ENCODE measurements at places on chromosomes 1 and 21.
A peak's percentile ranks its signal among the peaks of the same experiment; 100 is the strongest.

- DNase-seq = no peak
These were observed 58.4 kb downstream of the PLXNA2 start for GRCh38 chr1:208185801-208186231.

- DNase-seq = no peak
These were observed 226.6 kb upstream of the ZRANB2 start for GRCh38 chr1:71307451-71307850.

DNA sequence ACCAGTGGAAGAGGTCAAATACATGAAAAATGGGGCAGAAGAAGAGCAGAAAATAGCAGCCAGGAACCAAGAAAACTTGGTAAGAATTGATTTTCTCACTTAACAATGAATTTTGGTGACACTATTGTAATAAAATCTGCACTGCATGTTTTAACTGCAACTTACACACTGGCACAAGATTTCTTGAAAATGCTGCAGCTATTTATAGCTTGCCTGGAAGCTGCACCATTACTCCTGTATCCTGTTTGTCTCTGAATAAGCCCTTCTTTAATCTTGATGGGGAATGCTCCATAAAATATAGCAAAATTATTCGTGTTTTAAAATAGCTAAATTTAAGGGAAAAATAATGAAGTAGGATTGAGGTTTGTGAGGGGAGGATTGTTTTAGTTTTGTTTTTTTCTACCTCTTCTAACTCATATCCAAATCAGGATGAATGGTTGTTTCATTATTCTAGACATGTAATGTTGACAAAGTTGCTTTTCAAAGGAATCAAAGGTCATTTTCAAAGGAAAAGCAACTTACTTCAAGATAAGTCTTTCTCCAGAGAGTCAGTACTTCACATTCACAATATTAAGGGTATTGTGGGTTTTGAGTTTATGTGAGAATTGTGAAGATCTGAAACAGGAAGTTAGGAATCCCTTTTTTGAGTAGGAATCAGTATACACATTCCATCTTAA lies 120.9 kb downstream of the C1orf21 start:
- DNase-seq = no peak

DNA sequence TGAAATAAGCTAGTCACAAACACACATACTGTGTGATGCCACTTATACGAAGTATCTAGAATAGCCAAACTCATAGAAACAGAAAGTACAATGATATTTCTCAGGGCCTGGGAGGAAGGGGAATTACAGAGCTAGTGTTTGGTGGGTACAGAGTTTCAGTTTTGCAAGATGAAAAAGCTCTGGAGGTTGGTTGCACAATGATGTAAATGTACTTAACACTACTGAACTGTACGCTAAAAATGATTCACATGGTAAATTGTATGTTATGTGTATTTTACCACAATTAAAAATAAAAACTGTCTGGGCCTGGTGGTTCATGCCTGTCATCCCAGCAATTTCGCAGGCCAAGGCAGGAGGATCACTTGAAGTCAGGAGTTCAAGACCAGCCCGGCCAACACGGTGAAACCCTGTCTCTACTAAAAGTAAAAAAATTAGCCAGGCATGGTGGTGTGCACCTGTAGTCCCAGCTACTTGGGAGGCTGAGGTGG lies 15.3 kb upstream of the FHAD1 start:
- no peak for DNase-seq

DNA sequence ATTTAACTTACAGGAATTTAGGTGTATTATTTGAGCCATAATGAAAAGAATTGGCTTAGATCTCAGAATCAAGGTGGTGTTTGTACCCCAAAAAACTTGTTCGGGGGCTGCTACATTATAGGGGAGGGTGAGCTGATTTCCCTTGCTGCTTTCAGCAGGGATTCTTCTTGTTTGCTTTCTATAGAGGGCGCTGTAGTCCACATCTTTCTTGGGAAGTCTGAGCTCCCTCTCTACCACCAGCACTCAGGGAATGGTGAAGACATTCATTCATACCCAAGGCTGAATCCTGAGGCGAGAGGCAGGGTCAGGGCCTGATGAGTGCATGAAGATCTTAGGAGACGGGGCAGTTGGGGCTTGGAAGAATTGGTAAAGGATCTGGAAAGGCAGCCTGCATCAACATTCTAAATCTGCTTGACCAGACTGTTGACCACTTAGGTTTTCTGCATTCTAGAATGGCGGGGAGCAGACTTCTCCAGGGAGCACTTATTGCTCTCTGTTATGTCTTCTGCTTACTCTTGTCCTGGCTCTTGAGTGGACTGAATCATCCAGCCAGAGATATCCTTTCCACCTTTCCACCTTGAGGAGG lies 18.9 kb downstream of the SPATA46 start:
- DNase-seq = no peak

DNA sequence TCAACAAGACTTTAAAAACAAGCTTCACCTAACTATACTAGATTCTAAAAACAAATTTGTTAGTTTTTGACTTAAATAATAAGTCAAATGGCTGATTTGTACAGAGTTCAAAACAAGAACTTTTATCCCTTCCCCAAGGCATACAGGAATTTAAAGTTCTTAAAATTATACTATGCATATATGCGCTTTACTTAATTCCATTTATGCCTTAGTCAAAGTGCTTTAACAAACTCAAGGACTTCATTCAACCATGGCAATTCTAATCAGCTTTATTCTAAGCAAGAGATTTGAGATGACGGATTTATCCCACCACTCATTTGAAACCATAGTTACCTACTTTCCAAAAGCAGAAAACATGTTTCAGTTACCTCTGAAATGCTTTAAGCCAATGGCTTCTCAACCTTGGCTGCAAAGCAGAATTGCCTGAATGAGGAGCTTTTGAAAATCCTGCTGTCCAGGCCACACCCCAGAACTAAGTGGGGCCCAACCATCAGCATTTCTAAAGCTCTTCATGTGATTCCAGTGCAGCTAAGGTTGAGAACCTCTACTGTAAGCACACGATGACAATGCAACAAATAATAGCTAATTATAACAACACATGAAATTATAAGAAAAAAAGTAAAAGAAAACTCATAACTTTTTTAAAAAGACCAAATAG lies 44.6 kb downstream of the TTLL7 start:
- no peak for DNase-seq

- DNase-seq = no peak
These were observed 1.7 kb downstream of the HHAT start for GRCh38 chr1:210330279-210330866.

DNA sequence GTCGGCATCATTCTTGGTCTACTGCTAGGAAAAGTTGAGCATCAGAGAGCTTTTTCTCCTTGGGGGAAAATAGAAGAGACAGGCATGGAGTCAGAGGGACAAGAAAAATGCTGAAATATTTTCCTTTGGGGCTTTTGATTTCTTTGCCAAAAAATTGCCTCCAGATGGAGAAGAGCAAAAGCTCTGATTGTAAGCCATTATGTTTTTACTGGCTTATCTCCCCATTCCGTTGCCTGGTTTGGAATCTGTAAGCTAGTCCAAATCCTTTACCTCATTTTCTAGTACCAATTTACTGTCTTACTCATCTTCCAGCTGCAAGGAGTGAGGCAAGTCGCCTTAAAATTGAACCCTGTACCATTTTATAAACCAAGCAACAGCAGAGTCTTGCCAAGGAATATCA lies 23.3 kb upstream of the NBL1 start:
- DNase-seq = no peak

DNA sequence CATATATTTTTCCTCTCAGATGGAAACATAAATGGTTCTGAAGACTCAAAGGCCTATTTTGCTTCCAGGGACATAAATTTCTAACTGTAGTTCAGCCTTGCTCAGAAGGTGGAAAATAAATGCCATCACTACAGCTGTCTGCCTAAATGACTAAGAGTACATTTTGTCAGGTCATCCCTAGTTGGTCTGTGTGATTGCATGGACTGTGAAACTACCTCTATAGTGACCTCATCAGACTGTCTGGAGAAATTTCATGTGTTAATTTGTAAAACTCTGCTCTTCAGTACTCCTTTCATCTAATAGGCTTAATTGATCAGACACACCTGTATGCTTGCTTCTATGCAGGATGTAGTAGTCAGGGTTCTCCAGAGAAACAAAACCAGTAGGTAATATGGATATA lies 886.9 kb downstream of the AMY1C start:
- DNase-seq = no peak

GRCh38 chr1:17168091-17168876 lies 36.6 kb upstream of the PADI1 start:
- no peak for DNase-seq

- no peak for DNase-seq
These were observed 136.9 kb downstream of the CDC7 start for GRCh38 chr1:91637539-91637994.

- DNase-seq = no peak
These were observed 16.9 kb upstream of the PLA2G4A start for GRCh38 chr1:186811892-186812291.

GRCh38 chr1:230308039-230308438 lies 118.1 kb downstream of the PGBD5 start:
- DNase-seq = no peak

DNA sequence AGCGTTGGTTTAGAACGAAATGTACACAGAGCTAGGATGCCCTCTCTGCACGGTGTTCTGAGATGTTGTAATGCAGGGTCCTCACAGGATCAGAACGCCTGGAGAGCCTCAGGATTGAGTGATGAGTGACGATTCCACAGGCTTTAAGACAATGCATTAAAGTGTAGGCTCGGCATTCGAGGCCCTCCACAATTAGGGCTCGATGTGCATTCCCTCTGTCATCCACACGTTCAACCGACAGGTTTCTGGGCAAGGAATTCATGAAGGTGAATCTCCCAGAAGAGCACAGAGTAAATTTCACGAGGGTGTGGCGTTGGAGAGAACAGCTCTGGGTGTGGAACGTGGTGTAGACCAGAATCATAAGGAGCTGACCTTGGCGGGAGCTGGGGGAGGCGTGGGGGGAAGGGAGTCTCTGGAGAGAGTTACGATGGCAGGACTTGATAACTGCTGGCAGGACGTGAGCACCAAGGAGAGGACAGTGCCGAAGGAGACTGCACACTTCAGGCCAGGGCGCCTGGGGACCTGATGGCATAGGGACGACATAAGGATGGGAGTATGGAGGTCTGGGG lies 51.0 kb upstream of the EFHD2 start:
- DNase-seq = no peak

GRCh38 chr1:169999331-169999741 lies 75.2 kb downstream of the KIFAP3 start:
- DNase-seq = no peak

- no peak for DNase-seq
These were observed 39.4 kb downstream of the LTN1 start for GRCh38 chr21:28953247-28953646.

- DNase-seq = no peak
These were observed 380.1 kb upstream of the CHRM3 start for GRCh38 chr1:239006276-239006675.

GRCh38 chr1:45112661-45113060 lies 93.7 kb downstream of the ZSWIM5 start:
- DNase-seq = no peak

GRCh38 chr1:55337801-55338447 lies 122.8 kb upstream of the USP24 start:
- DNase-seq = no peak

- DNase-seq = no peak
These were observed 72.6 kb downstream of the DDR2 start for GRCh38 chr1:162704673-162705424.

GRCh38 chr1:55181666-55182065 lies 33.5 kb downstream of the USP24 start:
- no peak for DNase-seq

DNA sequence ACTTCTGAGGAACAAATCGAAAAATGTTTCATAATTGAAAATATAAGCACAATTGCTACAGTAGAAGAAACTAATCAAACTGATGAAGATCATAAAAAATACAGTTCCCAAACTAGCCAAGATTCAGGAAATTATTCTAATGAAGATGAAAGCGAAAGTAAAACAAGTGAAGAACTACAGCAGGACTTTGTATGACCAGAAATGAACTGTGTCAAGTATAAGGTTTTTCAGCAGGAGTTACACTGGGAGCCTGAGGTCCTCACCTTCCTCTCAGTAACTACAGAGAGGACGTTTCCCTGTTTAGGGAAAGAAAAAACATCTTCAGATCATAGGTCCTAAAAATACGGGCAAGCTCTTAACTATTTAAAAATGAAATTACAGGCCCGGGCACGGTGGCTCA lies 30.6 kb downstream of the IFNAR1 start:
- no peak for DNase-seq

GRCh38 chr1:98662356-98662670 lies 792 bp downstream of the SNX7 start:
- DNase-seq = no peak

DNA sequence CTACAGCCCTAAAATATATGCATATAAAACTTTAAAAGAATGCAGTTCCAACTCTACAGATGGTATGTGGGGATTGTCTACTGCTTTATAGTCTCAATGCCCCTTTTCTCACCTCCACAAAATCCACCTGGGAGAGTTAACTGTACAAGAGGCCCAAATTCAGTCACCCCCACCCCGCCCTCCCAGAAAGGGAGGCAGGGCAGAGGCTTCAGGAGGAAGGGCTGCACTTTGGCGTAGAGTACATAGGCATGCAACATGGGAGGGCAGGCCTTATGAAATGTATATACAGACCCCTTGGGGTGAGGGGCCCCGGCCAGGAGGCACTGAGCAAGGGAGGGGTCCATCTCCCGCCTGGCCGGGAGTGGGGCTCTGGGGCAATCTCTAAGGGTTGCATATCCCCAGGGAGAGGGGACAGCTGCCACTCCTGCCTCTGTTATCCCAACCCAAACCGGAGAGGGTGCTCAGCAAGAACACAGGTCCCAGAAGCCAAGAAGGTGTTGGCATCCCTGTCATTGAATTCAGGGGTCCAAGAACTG lies 1.3 kb upstream of the PYGO2 start:
- no peak for DNase-seq

DNA sequence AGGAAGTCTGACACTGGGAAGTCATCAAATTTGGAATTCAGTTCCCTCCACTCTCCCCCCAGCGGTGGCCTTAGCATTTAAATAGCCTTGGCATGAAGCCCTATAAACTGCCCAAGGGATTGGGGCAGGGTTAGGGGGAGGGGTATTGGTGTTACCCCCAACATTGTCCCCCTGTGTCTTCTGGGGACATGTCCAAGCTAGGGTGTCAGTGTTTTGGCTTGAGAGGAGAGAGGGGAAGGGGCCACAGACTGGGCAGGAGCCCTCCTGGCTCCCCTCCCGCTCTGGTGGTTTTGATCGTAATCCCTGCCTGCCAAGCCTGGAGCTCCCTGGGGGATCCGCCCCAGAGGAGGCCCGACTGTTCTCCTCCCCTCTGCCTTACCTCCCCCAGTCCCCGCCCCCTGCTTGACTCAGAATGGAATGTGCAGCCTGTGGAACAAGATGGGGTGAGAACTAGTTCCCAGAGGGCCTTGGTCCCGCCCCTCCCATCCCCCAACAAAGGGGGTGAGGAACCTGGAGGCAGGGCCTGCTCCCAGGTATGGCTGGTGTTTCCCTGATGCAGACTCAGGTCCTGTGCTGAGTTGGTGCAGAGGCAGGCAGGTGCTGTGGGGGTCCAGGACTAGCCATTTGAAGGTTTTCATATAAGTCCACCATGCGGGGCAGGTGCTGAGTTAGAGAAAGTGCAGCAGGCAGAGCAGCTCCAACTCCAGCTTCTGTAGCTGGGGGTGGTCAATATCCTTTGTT lies 7.4 kb downstream of the SOX13 start:
- peak; percentile 87 for DNase-seq

- DNase-seq = peak; percentile 30
These were observed 76.8 kb downstream of the CD46 start for GRCh38 chr1:207828485-207829158.

GRCh38 chr1:48470481-48470855 lies 1.5 kb downstream of the SPATA6 start:
- no peak for DNase-seq

All from NCI-H1092 (cell line).